Gastroesophageal sphincter (tissue), 4 donors: ENCODE measurements at places on chromosomes 1 and 21. TPM values are rescaled to one million over a fixed set of nuclear protein-coding genes. Genes with fewer than 3 reads are reported as not detected.

DNA sequence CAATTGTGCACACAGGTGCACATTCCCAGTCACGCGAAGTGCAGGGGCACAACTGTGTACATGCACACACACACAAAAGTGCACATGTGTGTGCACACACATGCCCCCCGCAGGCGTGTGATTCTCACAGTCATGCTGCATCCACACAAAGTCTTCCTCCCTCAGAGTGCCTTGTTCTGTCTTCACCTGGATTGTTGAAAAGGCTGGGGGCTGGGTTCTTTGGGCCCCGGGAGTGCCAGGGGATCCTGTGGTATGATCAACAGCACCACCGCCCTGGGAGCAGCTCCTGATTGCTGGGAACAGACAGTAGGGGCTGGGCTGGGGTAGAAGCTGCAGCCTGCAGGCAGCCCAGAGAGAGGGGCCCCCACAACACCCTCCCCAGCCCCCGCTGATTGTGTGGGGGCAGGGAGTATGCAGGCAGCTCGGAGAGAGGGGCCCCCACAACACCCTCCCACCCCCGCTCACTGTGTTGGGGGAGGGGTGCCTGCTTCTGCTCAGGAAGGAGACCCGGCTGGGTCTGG lies 3.4 kb downstream of the COL18A1 start:
- no peaks in the 10 kb centered on the region for H3K36me3 ChIP-seq
- no peak overlapping the region for H3K4me3 ChIP-seq

GRCh38 chr1:244200596-244200995 lies 149.5 kb downstream of the ZBTB18 start:
- ATAC-seq = no peak
- no peaks in the 10 kb centered on the region for H3K27me3 ChIP-seq
- no peaks in the 10 kb centered on the region for H3K4me1 ChIP-seq
- H3K36me3 ChIP-seq = no peaks in the 10 kb centered on the region
- no peak overlapping the region for H3K4me3 ChIP-seq

DNA sequence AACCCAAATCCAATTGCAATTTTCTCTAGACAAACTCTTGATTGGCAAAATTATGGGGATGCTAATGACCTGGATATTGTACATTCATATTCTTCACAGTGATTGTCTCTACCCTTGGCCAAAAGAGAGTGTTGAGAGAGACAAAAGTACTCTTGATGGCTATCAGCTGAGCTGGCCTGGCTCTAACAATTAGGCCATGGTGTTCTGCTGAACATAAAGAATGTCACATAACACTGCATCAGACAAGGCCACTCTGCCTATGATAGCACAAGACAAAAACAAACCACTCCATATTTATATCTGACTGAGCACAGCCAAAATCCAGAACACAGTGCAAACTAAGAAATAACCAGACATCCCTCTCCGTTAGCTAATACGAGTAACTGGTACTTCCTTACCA lies 101.7 kb downstream of the ADAMTS1 start:
- H3K36me3 ChIP-seq = no peaks in the 10 kb centered on the region
- no peaks in the 10 kb centered on the region for H3K27me3 ChIP-seq
- H3K4me3 ChIP-seq = no peak overlapping the region
- no peak for ATAC-seq
- H3K27ac ChIP-seq = no peak overlapping the region
- no peaks in the 10 kb centered on the region for H3K4me1 ChIP-seq

GRCh38 chr1:208600456-208601190 lies 356.4 kb upstream of the PLXNA2 start:
- no peak overlapping the region for H3K4me3 ChIP-seq
- no peaks in the 10 kb centered on the region for H3K36me3 ChIP-seq
- no peak for ATAC-seq
- no peaks in the 10 kb centered on the region for H3K27me3 ChIP-seq

Gene HMCN1
- total RNA-seq = 67.4 TPM

Gene DNALI1
- 12.7 TPM for total RNA-seq
